ENCODE measurements at places on chromosomes 12 and 14.

GRCh38 chr14:106691601-106692291 is 1165.4 kb downstream of the TMEM121 start:
- H3K4me1 ChIP-seq: no peaks in the 10 kb centered on the region
- H3K4me3 ChIP-seq: no peak overlapping the region
- no peaks in the 10 kb centered on the region for H3K36me3 ChIP-seq

- H3K4me1 ChIP-seq: no peaks in the 10 kb centered on the region
- H3K36me3 ChIP-seq: no peaks in the 10 kb centered on the region
- DNase-seq: no peak
- no peaks in the 10 kb centered on the region for H3K27me3 ChIP-seq
Observed at GRCh38 chr14:30471980-30472379, 87.0 kb upstream of the G2E3 start.

GRCh38 chr12:102300824-102301461 is 103.3 kb upstream of the PMCH start:
- no peaks in the 10 kb centered on the region for H3K4me1 ChIP-seq
- H3K27me3 ChIP-seq: no peaks in the 10 kb centered on the region
- H3K36me3 ChIP-seq: no peaks in the 10 kb centered on the region
- H3K4me3 ChIP-seq: no peak overlapping the region

DNA sequence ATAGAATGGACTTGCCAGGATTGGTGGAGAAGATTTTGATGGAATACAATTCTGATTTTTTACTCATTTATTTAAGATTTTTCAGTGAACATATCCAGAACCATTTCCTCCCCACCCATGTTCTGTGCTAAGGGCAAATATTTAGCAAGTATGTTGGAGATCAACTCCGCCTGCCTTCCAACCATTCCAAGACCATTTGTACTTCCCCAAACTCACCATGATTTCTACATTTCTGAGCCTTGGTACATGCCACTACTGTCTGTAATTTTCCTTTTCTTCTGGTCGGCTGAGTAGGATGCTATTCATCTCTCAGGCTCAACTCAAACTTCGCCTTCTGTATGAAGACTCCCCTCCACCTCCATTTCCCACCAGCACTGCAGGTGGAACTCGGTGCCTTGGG is 150.6 kb downstream of the NTF3 start:
- no peak for DNase-seq
- no peaks in the 10 kb centered on the region for H3K36me3 ChIP-seq
- H3K27ac ChIP-seq: no peak overlapping the region
- no peak overlapping the region for H3K4me3 ChIP-seq

GRCh38 chr12:15265875-15266274 is 44.7 kb upstream of the RERG start:
- no peak overlapping the region for H3K4me3 ChIP-seq
- H3K36me3 ChIP-seq: no peaks in the 10 kb centered on the region
- DNase-seq: no peak
- H3K27ac ChIP-seq: no peak overlapping the region

DNA sequence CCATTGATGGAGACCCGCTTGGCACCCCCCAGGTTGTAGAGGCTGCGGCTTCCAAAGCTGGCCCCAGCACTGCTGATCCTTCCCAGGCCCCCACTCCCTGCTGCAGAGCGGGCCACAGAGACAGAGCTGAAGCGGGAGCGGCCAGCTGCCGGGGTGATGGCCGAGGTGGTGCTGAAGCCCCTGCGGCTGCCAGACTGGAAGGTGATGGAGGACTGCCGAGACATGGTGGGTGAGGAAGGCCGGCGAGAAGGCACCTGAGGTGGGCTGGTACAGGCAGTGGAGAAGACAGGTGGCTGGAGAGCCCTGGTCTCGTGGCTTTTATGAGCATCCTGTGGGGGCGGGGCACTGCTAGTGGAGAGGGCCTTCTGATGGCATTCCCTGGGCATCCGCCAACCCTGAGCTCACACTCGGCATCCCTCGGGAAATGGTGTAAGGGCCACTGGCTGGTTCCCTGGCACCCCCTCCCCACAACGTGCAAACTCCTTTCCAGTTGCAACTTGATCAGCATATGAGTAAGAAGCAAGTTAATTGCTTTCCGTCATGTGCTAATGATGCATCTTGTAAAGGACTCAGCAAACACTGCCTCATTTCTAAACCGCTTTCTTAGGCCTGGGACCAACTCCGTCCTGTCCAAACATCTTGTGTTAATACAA is at the start of gene KRT75:
Gene KRT75 (minus strand): TSS at position 291 of the 653 bp plus-strand sequence. CDS start 67 bp downstream, at position 224.
- DNase-seq: no peak
- no peak within 1 kb of the TSS for H3K27ac ChIP-seq
- H3K4me3 ChIP-seq: no peak within 1 kb of the TSS
- H3K36me3 ChIP-seq: no peaks in the 10 kb centered on the region
- no peaks in the 10 kb centered on the region for H3K27me3 ChIP-seq

Data from thoracic aorta (tissue), 2 donors.